Psoas muscle (tissue), 8 donors: ENCODE measurements at places on chromosomes 7 and 10. TPM values are rescaled to one million over a fixed set of nuclear protein-coding genes. Genes with fewer than 3 reads are reported as not detected.

FBXO24 gene
- total RNA-seq, result 0.30 TPM

- H3K4me1 ChIP-seq, result no peaks in the 10 kb centered on the region
- no peak overlapping the region for H3K27ac ChIP-seq
- H3K27me3 ChIP-seq, result no peaks in the 10 kb centered on the region
- H3K36me3 ChIP-seq, result no peaks in the 10 kb centered on the region
- no peak for DNase-seq
These were observed 131.8 kb downstream of the ADK start for GRCh38 chr10:74282848-74283210.

HOXA10 gene
- total RNA-seq, result 19.2 TPM

GRCh38 chr7:84674236-84674913, 479.8 kb upstream of the SEMA3A start:
- H3K36me3 ChIP-seq, result no peaks in the 10 kb centered on the region
- no peaks in the 10 kb centered on the region for H3K4me1 ChIP-seq
- no peak overlapping the region for H3K4me3 ChIP-seq
- DNase-seq, result no peak

DNA sequence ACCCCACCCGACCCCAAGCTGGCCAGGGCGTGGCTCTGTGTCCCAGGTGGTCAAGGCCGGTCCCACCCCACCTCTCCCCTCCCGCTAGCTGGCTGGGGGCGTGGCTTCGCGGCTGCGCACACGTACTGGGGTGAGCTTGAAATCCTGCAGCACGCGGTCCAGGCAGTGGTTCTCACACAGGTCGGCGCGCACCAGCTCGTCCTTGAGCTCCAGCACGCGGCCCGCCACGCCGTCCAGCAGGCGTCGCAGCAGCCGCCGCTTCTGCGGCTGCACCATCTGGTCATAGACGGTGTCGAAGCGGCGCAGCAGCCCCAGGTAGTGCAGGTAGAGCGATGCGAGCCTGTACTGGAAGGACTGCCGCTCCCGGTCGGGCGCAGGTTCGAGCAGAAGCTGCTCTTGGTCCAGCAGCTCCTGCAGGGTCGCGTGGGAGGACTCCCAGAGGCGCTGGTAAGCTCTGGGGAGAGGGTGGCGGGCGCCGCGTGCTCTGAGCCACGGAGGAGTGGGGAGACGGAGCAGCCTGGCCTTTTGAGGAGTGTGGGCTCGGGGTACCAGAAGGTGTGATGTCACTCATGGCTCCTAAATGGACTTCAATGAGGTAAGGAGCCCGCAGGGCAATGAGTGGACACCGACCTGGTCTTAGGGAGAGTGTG, 5.8 kb downstream of the H2BK1 start:
- H3K4me1 ChIP-seq, result no peaks in the 10 kb centered on the region
- no peak overlapping the region for H3K4me3 ChIP-seq
- DNase-seq, result no peak
- no peaks in the 10 kb centered on the region for H3K27me3 ChIP-seq
- no peak overlapping the region for H3K27ac ChIP-seq

DNA sequence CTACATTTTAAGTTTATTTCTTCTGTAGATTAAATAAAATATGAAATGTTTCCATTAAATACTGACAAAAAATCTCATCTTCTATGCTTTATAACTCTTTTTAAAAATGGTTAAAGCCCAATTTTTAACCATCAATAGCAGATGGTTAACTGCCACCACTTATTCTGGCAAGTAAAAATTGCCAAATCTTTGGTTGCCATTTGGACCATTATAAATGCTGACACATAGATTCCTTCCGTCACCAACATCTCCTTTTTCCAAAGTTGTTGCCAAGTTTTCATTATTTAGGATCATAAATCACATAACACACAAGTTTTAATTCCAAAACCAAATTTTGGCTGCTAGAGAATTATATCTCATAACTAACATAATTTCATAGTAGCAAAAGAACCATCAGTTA, 1614.3 kb downstream of the REEP3 start:
- no peak for DNase-seq
- no peaks in the 10 kb centered on the region for H3K4me1 ChIP-seq
- H3K27me3 ChIP-seq, result no peaks in the 10 kb centered on the region
- no peaks in the 10 kb centered on the region for H3K36me3 ChIP-seq
- no peak overlapping the region for H3K27ac ChIP-seq

POU6F2 gene
- not detected for total RNA-seq
